Right forelimb (tissue), 1 donor: ENCODE measurements at places on chromosomes 2 and 18.
A peak's percentile ranks its signal among the peaks of the same experiment; 100 is the strongest.

DNA sequence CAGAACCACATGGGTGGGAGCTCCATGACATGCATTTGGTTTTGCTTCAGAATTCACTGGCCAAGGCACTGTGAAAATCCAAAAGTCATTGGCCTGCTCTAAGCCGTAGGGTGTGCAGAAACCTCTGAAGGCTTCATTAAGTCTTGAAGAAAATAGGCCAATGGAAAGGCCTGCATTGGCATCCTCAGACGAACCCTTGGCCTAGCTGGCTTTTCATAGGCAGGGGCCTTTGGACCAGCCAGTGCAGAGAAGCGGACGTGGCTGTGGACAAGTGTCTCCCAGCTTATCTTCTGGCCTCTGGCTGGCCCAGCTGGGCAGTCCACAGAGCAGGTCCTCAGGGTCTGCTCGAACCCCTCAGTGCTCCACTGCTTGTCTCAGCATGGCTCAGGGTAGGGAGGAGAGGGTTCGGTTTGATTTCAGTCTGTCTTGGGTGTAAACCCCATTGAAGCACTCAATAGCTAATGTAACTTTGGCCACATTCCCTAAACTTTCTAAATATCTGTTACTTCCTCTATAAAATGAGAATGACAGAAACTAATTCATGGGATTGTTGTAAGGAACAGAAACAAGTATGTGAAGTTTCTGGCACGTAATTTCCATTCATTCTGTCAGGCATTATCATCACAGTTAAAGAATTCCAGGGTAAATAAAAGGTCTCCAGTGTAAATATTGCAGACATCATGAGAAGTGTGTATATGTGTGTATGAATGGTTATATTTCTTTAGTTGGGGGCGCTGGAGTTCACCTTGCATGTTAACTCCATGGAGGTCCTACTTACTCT is 125.5 kb downstream of the TFCP2L1 start:
- no peak for DNase-seq

- no peak for DNase-seq
Measured at GRCh38 chr2:191748528-191749180, 70.7 kb downstream of the NABP1 start.

- DNase-seq, result no peak
Measured at GRCh38 chr2:196142825-196143224, 28.6 kb downstream of the STK17B start.

GRCh38 chr2:1864301-1864980 is 120.1 kb upstream of the PXDN start:
- DNase-seq, result no peak

DNA sequence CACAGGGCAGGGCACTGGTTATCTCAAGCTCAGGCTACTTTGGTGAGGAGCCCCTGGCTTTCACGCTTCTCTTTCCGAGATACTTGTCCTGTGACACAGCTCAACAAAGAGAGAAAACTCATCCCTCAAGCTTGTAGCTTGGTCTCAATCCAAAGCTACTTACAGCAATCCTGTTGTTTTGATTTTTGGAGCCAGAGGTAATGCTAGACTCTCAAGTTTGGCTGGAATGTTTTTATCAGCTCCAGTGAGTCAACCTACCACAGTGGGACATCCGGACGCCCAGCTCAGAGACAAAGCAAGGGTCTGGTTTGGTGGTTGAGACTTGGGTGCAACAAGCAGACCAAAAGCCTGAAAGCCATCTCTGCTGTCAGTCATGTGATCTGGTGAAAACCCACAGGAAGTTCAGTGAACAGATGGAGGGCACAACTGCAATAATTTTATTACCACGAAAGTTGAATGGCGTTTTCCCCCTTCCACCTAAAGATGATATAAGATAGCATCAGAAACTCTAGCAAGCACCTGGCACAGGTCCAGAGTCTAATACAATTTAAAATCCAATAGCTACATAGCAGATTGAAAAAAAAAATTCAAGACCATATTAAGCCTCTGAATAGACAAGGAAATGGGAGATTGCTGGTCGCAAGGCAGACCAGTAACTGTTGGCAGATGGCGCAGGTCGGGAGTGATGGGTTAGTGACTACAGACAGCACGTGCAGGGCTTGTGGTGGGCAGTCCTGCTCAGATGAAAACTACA is 102.3 kb upstream of the SMAD7 start:
- DNase-seq, result no peak

DNA sequence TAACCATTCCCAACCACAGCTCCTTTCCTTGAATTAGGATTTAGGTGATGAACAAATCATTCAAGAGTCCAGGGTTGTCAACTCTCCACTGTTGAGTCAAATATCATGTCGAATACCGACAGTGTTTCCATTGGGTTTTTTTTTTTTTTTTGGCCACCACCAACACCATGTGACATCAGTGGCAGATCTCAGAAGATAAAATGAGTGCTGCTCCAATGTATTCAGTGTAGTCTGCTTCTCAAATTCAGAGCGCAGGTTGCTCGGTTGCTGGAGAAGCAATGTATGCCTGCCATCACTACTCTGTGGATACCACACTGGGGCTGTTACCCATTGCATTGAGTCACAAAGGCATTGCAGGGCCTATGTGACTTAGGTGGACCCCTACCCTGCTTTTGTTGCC is 10.8 kb upstream of the ATL2 start:
- DNase-seq, result no peak

- DNase-seq, result no peak
Measured at GRCh38 chr2:239202836-239203235, 198.0 kb downstream of the HDAC4 start.

- no peak for DNase-seq
Measured at GRCh38 chr2:105118960-105119359, 81.1 kb downstream of the MRPS9 start.

- no peak for DNase-seq
Measured at GRCh38 chr2:196568506-196568905, 71.0 kb upstream of the CCDC150 start.

- no peak for DNase-seq
Measured at GRCh38 chr2:98377544-98377943, 31.3 kb downstream of the CNGA3 start.

GRCh38 chr2:124437811-124438210 is 412.7 kb downstream of the CNTNAP5 start:
- no peak for DNase-seq

GRCh38 chr18:9905401-9905922 is 8.4 kb upstream of the VAPA start:
- no peak for DNase-seq

GRCh38 chr2:124426625-124427024 is 401.5 kb downstream of the CNTNAP5 start:
- DNase-seq, result no peak

- no peak for DNase-seq
Measured at GRCh38 chr18:33579349-33580215, 1.6 kb downstream of the ASXL3 start.

DNA sequence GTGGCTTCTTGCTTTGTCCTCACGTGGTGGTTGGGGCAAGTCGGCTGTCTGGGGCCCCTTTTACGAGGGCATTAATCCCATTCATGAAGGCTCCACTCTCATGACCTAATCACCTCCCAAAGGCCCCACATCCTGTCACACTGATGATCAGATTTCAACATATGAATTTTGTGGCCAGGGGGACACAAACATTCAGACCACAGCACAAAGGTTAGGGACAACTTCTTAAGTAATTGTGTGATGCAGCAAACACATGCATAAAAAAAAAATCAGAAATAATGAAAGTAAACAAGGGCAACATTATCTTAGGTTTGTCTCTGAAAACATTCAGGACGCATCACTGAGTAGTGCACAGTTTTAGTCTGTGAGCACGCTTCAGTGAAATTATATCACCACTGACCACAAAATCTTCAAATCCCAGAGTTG is 54.2 kb upstream of the FRZB start:
- no peak for DNase-seq

DNA sequence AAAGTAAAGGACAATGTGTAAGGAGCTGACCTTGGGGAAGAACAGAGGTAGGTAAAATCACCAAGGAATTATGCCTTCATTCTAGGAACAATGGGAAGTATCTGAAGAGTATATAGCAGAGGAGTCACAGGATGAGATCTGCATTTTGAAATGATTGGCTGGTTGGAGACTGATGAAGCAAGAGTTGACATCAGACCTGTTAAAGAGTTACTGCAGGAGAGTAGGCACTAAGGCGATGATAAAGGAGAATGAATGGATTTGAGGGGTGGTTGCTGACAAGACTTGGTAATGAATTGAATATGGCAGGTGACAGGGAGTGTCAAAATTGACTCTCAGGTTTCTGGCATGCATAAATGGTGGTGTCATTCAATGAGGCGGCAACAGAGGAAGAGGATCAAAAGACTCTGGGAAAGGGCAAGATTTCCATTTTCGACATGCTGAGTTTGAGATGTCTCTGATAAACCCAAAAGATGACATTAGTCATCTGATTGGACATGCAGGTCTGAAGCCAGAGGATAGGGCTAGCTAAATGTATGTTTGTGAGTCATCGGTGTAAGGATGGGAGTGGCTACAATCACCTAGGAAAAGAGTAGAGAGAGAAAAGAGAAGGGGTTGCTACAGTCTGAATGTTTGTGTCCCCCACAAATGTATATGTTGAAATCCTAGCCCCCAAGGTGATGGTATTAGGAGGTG is 236.5 kb downstream of the DYM start:
- DNase-seq, result no peak

DNA sequence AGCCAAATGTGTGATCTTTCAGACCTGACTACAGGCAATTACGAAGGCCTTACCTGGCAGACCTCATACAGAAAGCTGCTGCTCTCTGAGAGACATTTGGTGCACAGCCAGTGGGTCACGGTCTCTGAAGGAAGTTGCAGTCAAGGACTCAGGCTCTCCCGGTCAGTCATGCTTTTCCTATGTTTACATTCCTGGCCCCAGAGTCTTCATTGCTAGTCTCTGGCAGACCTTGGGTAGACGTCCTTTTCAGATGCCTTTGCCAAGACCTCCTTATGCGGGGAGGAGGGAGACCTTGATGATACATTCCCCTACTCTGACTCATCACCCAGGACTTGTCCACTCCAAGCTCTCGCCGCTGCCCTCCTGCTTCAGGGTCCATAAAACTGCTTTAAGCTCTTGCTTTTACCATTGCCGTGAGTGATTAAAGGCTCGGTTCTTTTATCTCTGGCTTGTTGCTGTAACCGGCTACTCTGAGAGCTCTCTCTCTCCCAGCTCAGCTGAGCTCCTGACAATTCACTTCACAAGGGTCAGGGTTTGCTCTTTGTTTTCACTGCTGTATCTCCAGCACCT is 62.0 kb upstream of the SLC35F5 start:
- DNase-seq, result peak; percentile 48

- no peak for DNase-seq
Measured at GRCh38 chr2:53177327-53177726, 590.3 kb upstream of the CHAC2 start.

DNA sequence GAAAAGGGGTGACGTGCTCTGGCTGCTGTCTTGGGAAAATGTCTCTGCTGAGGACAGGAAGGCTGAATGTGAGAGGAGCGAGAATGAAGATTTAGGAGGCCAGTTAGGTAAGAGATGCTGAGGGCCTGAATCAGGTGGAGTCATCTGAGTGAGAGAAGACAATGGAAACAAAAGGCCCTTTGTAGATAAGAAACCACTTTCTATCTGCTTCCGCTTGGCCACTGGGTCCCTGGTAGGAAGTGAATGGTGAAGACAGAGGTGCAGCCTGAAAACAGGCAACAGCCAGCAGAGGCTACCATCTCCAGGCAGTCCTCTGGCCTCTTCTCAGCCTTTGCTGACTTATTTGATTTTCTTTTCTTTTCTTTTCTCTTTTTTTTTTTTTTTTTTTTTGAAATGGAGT is 374.0 kb upstream of the SLC14A2 start:
- no peak for DNase-seq

GRCh38 chr2:221527776-221528309 is 44.3 kb downstream of the EPHA4 start:
- no peak for DNase-seq

- no peak for DNase-seq
Measured at GRCh38 chr2:108640731-108641130, 78.6 kb upstream of the RANBP2 start.

DNA sequence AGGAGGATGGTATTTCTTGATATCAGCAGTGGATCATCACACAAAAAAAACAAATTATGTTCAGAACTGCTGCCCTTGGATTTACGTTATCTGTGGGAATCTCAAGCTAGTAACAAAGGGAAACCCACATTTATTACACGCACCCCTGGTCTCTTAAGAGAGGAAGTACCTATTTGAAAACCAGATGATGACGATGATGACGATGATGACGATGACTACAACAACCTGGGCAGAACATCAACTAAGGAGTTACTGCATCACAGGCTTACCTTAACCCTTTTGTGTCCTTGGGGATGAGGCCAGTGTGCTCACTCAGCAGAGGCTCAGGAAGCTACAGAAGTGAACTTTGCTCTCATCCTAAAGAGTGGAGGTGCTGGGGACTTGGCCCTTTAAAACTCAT is 169.4 kb downstream of the FSHR start:
- DNase-seq, result no peak

DNA sequence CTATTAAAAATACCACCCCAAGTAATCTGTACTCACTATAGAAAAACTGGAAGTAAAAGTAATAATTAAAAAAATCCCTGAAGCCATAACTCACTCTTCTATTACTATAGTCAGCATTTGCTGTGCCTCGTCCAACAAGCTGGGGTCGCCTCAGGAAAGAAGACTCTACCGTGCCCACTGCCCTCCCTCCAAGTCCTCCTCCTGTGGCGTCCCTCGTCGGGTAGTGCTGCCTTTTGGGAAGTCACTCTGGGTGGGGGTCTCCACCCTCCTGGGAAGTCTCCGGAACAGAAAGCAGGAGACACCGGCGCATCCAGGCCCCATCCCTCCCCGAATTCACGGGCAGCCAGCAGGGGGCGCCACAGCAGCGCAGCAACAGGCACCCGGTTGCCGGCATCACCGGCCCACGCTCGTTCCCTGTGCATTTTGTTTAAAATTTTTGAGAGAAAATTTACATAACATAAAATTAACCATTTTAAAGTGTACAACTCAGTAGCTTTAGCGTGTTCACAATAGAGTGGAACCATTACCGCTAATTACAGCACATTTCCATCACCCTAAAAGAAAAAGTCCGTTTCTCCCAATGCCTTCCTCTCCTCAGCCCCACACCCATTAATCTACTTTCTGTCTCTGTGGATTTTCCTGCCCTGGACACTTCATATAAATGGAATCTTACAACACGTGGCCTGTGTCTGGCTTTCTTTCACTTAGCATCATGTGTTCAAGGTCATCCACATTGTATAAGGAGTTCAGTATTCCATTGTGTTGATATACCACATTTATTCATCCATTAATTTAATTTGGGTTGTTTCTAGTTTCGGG is 62.2 kb downstream of the ADNP2 start:
- peak; percentile 74 for DNase-seq

- no peak for DNase-seq
Measured at GRCh38 chr2:120865656-120866055, 130.0 kb downstream of the GLI2 start.
